Posterior cingulate gyrus (tissue), 11 donors: ENCODE measurements at places on chromosomes 1 and 21.
A peak's percentile ranks its signal among the peaks of the same experiment; 100 is the strongest.

- DNase-seq: no peak
These were observed 14.6 kb upstream of the MPZL1 start for GRCh38 chr1:167706931-167707877.

DNA sequence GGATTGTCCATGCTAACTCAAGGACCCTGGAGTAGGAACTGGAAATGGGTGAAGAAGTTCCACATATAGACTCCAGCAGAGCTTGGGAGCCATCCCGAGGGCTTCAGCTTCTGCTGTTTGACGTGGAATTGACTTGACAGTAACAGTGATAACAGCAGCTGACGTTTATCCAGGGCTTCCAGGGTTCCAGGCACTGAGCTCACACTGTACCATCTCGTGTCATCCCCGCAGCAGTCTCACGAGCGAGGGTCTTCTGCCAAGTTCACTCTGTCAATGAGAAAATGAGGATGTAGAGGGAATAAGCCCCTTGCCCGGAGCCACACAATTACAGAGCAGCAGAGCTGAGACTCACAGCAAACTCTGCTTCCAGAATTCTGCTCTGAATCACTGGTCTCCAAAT lies 447.7 kb downstream of the SIPA1L2 start:
- no peak for DNase-seq

- peak; percentile 96 for DNase-seq
These were observed 37.1 kb upstream of the EPB41 start for GRCh38 chr1:28877132-28877781.

GRCh38 chr1:15531003-15531402 lies 4.4 kb downstream of the DNAJC16 start:
- DNase-seq: no peak

GRCh38 chr1:31366796-31367195 lies 6.1 kb downstream of the FABP3 start:
- DNase-seq: no peak

- DNase-seq: no peak
These were observed 582.4 kb downstream of the PLA2G4A start for GRCh38 chr1:187411118-187411517.

DNA sequence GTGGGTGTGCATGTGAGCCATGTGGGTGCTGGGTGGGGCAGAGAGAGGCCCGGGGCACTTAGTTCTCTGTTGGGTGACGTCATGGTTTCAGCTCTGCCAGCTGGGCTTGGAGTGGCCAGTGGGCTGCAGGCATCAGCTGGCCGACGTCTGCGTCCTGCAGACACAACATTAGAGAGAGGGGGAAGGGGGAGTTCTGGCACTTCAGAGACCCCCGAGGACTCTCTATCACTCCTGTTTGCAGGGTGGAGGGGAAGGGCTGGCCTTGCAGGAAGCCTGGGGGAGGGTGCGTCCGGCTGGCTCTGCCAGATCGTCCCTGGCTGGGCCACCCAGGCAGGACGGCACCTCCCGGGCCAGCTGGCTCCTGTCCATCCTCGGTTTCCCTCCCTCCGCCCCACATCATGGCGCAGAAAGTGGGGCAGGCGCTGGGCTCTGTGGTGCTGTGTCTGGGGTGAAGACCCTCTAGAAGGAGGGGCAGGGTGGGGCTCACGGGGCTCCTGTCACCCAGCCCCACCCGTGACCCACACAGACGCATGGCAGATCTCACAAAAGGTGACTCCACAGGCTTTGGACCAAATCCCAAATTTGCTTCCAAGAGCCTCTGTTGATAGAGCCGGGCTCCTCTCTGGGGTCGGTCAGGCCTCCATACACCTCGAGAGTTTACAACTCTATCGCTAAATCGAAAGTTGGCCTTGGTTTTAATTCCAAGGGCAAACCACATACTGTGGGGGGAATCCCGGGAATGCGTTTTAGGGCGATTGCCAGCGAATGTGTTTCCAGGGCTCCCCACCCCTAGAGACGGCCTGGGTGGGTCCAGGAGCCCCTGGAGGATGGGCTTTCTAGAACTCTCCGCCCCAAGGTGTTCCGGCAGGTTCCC lies 73.4 kb upstream of the TTC34 start:
- no peak for DNase-seq

DNA sequence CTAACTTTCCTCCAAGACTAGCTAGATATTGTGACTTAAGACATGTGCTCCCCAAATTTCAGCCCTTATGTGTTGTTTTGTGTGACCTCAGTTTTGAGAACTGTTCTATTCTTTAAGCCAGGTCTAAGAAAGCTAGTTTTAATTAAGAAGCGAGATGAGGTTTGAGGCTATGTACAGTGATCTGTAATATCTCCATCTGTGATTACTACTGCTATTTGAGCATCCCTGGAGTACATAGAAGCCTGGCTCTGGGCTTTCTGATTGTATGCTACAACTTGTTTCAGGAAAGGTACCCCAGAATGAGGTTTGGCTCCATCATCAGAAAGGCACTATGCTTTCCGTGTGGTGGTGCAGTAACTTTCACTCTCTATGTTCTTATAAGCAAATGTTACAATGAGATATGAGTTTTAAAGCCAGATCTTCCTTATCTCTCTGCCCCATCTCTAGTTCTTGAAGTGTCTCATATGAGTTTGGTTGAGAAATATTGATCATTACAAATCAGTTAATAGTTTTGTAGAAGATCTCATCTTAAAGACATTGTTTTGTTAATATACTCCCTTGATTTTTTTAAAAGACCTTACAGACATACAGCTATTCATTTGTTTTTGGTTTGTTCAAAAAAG lies 605 bp downstream of the RGS4 start:
- DNase-seq: no peak

GRCh38 chr1:201307231-201307630 lies 23.9 kb downstream of the PKP1 start:
- no peak for DNase-seq

DNA sequence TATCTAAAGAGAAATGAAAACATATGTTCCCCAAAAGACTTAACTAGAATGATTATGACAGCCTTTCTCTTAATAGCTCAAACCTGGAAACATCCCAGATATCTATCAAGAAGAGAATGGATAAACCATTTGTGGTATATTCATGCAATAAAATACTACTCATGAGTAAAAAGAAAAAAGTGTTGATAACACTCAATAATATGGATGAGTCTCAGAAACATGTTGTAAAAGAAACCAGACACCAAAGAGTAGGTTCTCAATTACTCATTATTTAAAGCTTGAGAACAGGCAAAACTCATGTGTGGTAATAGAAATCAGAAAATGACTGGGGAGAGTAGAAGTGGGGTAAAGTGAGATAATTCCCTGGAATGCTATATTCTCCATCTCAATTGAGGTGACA lies 154.1 kb downstream of the PHTF1 start:
- DNase-seq: no peak

DNA sequence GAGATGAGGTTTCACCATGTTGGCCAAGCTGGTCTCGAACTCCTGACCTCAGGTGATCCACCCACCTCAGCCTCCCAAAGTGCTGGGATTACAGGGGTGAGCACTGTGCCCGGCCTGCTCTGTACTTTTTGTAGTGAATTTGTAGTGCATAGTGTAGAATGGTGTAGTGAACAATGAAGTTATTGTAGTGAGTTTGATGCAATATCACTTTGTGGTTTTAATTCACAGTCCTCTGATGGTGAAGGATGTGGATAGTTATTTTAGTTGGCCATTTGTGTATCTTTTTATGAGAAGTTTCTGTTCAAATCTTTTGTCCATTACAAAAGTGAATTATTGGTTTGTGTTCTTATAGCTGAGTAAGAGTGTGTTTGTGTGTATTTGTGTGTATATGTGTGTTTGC lies 57.6 kb downstream of the PDE4B start:
- DNase-seq: no peak

- no peak for DNase-seq
These were observed 110.0 kb downstream of the RGL1 start for GRCh38 chr1:183914891-183915290.

GRCh38 chr1:209879539-209879938 lies 51.8 kb downstream of the UTP25 start:
- DNase-seq: peak; percentile 72

- DNase-seq: no peak
These were observed 71.3 kb upstream of the DNAJC6 start for GRCh38 chr1:65238010-65238409.

DNA sequence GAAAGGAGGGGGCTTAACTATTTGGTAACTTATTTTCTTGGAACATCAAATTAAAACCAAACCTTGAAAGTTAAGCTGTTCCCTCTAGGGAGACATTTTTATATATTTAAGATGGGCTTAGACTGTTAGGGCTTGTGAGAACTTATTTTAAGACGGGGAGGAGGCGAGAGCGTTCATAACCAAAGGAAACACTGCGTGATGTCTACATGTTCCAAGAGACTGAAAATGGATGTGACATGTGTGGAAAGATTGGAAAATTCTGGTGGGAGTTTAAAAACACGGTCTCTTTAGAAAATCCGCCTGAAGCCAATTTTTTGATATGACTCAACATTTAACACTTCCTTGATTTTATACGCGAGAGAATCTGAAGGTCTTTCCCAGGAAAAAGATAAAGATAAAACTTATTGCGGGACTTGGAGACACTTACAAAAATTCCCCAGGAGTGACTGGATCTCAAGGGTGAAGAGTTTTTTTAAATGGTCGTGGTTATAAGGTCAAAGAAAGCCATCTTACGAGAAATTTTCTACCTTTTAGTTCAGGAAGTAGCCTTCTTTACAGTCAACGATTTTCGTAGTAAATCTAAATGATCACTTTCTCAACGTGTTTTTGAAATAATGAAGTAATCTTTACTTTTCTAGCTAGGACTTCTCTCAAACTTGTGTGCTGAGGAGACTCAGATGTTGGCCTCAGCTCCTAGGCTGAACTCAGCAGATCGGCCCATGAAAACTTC lies 828 bp downstream of the PNRC2 start:
- no peak for DNase-seq

DNA sequence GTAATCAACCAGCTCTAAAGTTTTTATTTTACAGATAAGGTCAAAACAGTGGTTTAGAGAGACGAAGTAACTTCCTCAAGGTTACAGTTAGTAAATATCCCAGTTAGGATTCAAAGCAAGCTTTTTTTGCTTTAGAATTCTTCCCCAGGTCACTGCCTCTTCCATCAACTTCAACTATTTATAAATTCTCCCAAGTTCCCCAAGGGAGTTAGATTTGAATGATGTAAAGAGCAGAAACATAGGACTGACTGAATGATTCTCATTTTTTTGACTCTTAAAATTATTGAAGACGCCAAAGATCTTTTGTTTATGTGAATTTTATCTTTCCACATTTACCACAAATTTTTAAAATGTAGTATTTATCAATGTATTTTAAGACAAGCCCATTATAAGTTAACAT lies 4.1 kb downstream of the POGZ start:
- DNase-seq: no peak

DNA sequence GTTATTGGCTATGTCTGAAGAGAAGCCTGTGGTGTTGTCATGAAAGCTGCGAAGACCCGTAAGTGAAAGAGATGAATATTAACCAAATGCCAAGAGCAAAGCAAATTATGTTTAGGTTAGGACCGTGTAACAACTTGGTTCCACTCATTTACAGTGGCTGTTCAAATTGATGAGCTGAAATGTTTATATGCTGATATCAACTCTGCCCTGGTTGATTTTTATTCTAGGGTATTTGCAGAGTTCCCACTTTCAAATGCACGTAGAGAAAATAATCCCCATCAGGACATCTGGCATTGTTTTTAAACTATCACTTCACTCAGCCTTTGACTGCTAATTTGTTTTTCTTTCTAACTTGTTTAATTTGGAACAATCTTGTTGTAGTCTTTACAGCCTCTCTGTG lies 581.6 kb upstream of the ADAMTS5 start:
- no peak for DNase-seq

DNA sequence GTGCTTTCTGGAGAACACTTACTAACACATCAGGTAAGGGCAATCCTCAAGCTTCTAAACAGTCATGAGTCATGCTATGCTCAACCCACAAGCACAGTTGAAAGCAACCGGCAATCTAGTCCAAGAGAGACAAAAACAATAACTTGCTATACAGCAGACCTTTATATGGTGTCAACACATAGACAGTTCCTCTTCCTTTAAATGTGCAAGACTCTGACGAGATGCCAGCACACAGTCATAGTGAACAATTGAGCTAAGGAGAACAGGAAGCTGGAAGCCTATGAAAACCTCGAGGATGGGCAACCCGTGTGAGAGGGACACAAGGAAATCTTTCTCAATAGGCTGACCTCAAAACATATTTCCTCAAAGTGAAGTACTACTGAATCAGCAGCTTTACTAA lies 5.3 kb downstream of the ADIPOR1 start:
- no peak for DNase-seq

GRCh38 chr21:37702241-37702640 lies 214.0 kb downstream of the KCNJ6 start:
- no peak for DNase-seq

GRCh38 chr21:34545079-34545884 lies 33.3 kb upstream of the KCNE1 start:
- DNase-seq: peak; percentile 27

- no peak for DNase-seq
These were observed 281.5 kb downstream of the NEGR1 start for GRCh38 chr1:72000809-72001208.

DNA sequence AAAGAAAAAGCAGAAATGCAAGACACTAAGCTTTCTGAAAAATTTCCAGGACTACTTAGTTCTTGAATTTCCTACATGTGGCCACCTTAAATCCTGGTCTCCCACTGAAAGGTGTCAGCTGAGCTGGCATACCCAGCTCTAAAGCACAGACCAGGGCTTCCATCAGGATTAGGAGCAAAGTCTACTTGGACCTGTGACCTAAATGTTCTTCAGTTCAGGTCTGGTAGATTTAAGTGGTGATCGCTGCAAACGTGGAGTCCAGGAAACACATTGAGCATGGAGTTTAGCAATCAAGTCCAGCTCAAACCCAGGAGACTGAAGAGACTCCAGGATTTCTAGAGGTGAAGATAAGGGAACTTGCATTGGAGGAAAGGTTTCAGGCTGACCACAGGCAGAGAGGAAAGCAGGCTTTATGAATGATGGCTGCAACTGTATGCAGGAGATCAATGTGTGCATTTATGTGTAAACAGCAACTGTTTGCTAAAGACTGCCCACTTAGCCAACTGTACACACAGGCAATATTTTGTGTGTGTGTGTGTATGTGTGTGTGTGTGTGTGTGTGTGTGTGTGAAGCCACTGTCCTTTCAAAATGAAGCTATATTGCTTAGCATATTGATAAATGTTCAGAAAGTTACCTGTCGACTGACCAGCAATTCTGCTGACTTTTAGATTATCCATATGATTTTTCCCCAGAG lies 75.2 kb downstream of the LMX1A start:
- DNase-seq: no peak

DNA sequence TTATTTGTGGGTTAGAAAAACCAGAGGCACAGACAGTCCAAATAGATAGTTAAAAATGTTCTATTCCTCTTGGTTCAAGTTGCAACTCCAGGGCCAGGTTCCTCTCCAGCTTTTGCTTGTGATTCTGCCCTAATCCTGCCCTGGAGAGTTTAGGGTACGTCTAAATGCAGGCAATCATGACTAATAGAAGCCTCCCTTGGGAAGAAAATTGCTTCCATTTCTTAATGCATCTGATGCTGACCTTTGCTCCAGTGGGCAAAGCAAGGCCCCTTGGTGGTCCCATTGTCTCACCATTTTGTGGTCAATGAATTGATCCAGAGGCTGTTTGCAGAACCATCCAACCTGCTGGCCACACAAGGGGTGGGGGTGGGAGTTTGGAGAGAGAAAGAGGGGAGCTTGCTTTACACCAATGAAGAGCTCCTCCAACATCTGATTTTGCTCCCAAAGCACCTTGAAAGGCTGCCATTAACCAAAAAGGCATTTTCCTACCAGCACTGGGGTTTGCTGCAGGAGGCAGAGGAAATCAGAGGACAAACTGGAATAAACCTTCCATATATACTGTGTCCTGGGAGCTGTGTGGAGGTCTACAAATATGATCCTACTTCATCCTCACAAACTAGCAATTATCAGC lies 31.3 kb downstream of the C8B start:
- DNase-seq: no peak
